ENCODE measurements at places on chromosomes 16 and 17. TPM values are rescaled to one million over a fixed set of nuclear protein-coding genes. Genes with fewer than 3 reads are reported as not detected.

GRCh38 chr17:34131386-34131785 lies 123.7 kb upstream of the CCL2 start:
- H3K4me3 ChIP-seq, result no peak overlapping the region
- no peaks in the 10 kb centered on the region for H3K36me3 ChIP-seq
- no peak for DNase-seq
- no peaks in the 10 kb centered on the region for H3K4me1 ChIP-seq

The SOX8 gene
- 0.98 TPM for total RNA-seq

DNA sequence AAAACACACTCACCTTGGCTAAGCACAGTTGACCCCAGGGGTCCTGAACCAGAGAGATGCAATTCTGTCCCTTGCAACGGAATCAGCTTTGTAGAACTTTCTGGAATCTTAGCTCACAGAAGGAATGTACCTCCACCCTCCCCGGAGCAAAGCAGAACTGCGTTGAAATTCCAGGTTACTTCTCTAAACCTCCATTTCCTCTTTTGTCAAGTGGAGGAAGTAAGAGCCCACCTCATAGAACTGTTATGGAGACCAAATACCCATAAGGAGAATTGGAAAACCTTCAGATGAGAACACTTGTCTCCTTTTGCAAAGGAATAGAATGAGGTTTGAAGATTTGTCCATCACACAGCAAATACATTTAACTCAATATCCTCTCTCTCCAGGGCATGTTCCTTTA lies 86.6 kb upstream of the RBBP6 start:
- H3K27me3 ChIP-seq, result no peaks in the 10 kb centered on the region
- no peak overlapping the region for H3K27ac ChIP-seq

DNA sequence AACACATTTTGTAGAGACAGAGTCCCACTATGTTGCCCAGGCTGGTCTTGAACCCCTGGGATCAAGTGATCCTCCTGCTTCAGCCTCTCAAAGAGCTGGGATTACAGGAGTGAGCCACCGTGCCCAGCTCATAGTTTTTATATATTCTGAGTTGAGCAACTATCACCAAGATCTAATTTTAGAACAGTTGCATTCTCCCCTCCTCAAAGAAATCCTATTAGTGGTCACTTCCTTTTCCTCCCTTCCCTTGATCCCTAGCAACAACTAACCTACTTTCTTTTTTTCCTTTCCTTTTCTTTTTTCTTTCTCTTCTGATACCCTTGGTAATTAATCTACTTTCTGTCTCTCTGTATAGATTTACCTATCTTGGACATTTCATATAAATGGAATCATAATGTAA lies 61.5 kb upstream of the B4GALNT2 start:
- no peak overlapping the region for H3K4me3 ChIP-seq
- H3K27ac ChIP-seq, result no peak overlapping the region
- H3K36me3 ChIP-seq, result no peaks in the 10 kb centered on the region
- H3K4me1 ChIP-seq, result peaks cover 22% of the 10 kb centered on the region

DNA sequence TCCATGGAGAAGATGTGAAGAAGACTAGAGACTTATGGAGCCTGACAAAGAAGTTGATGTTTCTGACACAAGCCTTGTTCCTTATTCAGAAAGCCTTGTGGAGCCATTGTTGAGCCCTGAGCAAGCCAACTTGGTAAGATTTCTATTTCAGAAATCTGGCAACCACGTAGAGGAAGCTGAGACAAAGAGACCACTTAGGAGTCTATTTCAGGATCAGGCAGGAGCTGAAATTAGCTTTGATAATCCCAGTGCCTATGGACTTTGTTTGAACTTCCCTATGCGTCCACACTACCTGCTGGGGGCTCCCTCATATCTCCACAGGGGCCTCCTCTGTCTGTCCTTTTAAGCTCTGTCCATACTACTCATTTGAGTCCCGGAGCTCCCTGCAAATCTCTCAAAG lies 540.0 kb upstream of the GOT2 start:
- no peak overlapping the region for H3K4me3 ChIP-seq
- DNase-seq, result no peak
- no peaks in the 10 kb centered on the region for H3K27me3 ChIP-seq
- H3K27ac ChIP-seq, result no peak overlapping the region
- no peaks in the 10 kb centered on the region for H3K4me1 ChIP-seq

- no peaks in the 10 kb centered on the region for H3K4me1 ChIP-seq
- no peak overlapping the region for H3K4me3 ChIP-seq
- no peak for DNase-seq
These were observed 45.8 kb downstream of the MPRIP start for GRCh38 chr17:17088086-17088485.

DNA sequence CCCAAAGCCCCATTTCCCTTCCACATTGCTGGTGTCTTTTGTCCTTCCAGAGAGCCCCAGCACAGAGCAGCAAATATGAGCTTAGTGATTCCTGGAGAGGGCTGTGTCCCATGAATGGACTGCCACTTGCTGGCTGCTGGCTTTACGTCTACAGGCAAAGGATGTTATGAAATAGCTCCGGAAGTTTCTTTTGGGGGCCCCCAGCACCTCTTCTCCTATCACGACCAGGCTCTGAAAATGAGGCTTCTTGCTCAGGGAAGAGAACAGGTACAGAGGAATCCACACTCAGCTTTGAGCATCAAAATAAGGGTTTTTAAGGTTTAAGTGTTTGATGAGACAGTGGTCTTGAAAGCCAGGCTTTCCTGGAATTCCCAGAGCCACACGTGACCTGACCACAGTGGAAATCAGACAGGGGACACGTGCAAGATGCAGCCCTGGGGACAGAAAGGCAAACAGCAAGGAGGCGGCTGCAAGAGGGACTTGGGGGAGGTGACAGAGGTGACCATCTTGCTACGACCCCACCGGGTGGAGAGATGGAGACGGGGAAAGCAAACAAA lies 58.1 kb downstream of the ZDHHC7 start:
- DNase-seq, result no peak
- H3K4me3 ChIP-seq, result no peak overlapping the region

DNA sequence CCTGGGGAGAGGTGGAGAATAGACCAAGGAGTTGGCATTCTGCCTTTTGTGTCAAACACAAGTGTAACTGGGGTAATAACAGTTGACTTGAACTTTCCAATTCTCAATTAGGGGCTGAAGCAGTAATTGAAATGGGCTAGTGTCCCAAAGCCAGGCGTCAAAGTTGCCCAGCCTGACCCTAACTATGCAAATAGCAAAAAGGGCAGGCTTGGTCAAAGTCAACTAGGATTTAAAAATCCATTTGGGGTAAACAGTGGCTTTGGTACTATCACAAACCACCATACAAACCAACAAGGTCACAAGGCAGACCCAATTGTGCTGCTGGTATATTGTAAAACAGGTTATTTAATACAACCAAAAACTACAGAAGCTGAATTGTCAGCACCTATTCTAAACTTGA lies 18.0 kb downstream of the NFE2L1 start:
- peaks cover 11% of the 10 kb centered on the region for H3K4me1 ChIP-seq
- no peak for DNase-seq
- H3K36me3 ChIP-seq, result peaks cover 62% of the 10 kb centered on the region
- H3K27me3 ChIP-seq, result no peaks in the 10 kb centered on the region

The USP10 gene
- total RNA-seq, result 107 TPM

DNA sequence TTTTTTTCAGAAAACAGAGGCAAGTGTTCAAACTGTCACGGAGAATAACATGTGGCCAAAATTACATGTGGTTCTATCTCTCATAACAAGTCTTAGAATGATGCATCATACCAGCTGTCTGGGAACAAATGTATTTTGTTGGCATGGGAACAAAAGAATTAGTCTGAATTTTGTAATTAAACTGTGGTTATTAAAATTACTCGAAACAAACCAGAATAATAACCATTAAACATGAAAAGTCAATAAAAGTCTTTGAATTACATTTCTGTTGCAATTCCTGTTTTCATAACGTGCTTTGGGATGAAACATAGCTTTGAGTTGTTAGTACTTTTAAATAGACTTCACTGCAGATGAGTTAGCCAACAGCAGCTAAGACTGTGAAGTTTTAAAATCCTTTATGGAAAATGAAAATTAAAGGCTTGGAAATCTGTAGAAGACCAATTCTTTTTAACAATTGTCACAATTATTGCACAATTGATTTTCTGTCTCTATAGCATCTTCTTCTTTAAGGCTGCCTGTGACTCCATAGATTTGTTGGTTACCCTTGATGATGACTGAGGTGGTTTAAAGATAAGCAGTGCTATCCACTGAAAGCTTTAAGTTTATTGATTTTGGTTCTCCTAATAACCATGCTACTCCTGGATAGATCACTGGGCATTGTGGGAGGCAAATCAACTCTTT lies 117.9 kb upstream of the AXIN2 start:
- H3K36me3 ChIP-seq, result no peaks in the 10 kb centered on the region
- H3K4me3 ChIP-seq, result no peak overlapping the region
- H3K27me3 ChIP-seq, result no peaks in the 10 kb centered on the region
- no peaks in the 10 kb centered on the region for H3K4me1 ChIP-seq
- no peak overlapping the region for H3K27ac ChIP-seq

DNA sequence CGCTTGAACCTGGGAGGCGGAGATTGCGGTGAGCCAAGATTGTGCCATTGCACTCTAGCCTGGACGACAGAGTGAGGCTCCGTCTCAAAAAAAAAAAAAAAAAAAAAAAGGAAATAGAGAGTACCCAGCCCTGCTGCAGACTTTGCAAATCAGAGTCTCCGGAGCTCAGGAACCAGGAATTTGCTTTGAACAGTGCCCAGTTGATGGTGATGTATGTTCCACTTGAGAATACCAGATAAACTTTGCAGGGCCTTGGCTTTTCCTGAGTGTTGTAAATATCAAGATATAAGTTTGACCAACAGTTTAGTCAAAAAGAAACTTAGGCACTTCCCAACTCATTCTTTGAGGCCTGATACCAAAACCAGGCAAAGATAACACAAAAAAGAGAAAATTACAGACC lies 30.6 kb upstream of the MAP3K14 start:
- DNase-seq, result no peak
- no peak overlapping the region for H3K4me3 ChIP-seq
- peaks cover 6% of the 10 kb centered on the region for H3K4me1 ChIP-seq
- H3K27me3 ChIP-seq, result no peaks in the 10 kb centered on the region

DNA sequence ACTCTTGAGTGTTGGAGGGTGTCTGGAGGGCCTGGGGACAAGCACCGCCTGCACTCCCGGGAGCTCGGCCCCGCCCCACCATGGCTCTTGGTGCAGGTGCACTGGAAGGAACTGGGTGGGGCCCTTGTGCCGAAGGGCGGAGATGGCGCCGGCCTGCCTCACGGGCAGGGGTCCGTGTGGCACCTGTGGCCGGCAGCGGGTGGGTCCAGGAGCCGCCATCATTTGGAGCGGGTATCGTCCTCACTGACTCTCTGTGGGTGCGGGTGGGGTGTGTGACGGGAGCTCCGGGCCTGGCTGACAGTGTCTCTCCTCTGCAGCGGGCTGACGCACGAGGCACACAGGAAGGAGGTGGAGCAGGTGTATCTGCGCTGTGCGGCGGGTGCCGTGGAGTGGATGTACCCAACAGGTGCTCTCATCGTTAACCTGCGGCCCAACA lies 5.2 kb downstream of the METRNL start:
- no peak for DNase-seq
- peak overlapping the region; percentile 30 for H3K4me3 ChIP-seq
- H3K27ac ChIP-seq, result peak overlapping the region; percentile 91
- H3K36me3 ChIP-seq, result no peaks in the 10 kb centered on the region
- peaks cover 37% of the 10 kb centered on the region for H3K4me1 ChIP-seq

The PERCC1 gene
- not detected for total RNA-seq

The PLEKHM1 gene
- total RNA-seq, result 41.9 TPM

DNA sequence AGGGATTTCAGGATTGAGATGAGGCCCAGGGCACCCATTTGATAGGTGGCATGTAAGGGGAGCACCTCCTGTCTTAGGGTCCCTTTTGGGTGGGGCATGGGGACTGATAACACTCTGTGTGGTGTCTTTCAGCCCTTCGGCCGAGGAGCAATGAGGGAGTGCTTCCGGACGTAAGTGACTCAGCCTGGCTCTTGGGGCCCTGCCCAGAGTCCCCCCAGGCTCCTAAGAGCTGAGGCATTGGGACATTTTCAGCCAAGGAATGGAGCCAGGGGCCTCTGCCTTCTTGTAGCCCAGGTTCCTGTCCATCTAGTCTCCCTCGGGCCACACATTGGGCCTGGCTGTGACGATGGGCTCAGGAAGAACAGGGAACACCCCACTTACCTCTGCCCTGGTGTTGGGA lies 44.4 kb downstream of the EEF2K start:
- no peaks in the 10 kb centered on the region for H3K4me1 ChIP-seq
- peak; percentile 14 for DNase-seq
- no peak overlapping the region for H3K4me3 ChIP-seq
- no peaks in the 10 kb centered on the region for H3K27me3 ChIP-seq
- H3K36me3 ChIP-seq, result peaks cover 10% of the 10 kb centered on the region
- no peak overlapping the region for H3K27ac ChIP-seq

The CA10 gene
- total RNA-seq, result not detected

DNA sequence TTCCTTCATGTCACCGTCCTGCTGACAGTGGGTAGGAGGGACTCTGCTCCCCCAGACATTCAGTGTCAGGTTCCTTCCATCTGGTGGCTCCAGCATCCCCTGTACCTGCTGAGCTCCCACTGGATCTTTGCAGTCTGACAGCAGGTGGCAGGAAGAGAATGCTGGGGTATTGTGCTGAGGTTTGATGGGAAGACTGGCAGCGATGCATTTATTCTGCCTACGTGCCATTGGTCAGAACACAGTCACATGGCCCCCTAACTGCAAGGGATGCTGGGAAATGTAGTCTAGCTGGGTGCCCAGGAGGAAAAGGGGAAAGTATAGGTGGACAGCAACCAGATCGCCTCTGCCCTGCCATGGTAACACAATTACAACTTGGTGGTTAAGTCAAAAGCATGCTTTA lies 44.4 kb downstream of the IRX3 start:
- DNase-seq, result no peak
- no peaks in the 10 kb centered on the region for H3K4me1 ChIP-seq
- H3K27ac ChIP-seq, result no peak overlapping the region
- H3K27me3 ChIP-seq, result peaks cover 3% of the 10 kb centered on the region
- no peaks in the 10 kb centered on the region for H3K36me3 ChIP-seq

The RSPRY1 gene
- 76.8 TPM for total RNA-seq

The C1QTNF8 gene
- not detected for total RNA-seq

- H3K27me3 ChIP-seq, result no peaks in the 10 kb centered on the region
- no peak for DNase-seq
These were observed 197.0 kb downstream of the LGALS9B start for GRCh38 chr17:20270369-20270768.

- H3K27ac ChIP-seq, result peak overlapping the region; percentile 69
- H3K36me3 ChIP-seq, result no peaks in the 10 kb centered on the region
- DNase-seq, result no peak
- peaks cover 7% of the 10 kb centered on the region for H3K4me1 ChIP-seq
- no peaks in the 10 kb centered on the region for H3K27me3 ChIP-seq
- H3K4me3 ChIP-seq, result peak overlapping the region; percentile 81
These were observed 473 bp downstream of the FTO start for GRCh38 chr16:53704445-53704813.
